ENCODE measurements at places on chromosomes 5 and 9.

GRCh38 chr9:136805207-136805740 lies 2.5 kb upstream of the RABL6 start:
- DNase-seq, result no peak

GRCh38 chr5:96236051-96236450 lies 197.0 kb downstream of the PCSK1 start:
- no peak for DNase-seq

- DNase-seq, result no peak
These were observed 134.9 kb downstream of the ATG10 start for GRCh38 chr5:82106756-82107155.

GRCh38 chr9:127846443-127847177 lies 7.8 kb downstream of the ENG start:
- no peak for DNase-seq

- no peak for DNase-seq
These were observed 398.3 kb downstream of the IRX1 start for GRCh38 chr5:3993856-3994473.

GRCh38 chr9:81069923-81070322 lies 619.4 kb downstream of the TLE1 start:
- no peak for DNase-seq

GRCh38 chr5:74281166-74281565 lies 359.4 kb downstream of the ENC1 start:
- no peak for DNase-seq

- no peak for DNase-seq
These were observed 108.1 kb upstream of the IL6ST start for GRCh38 chr5:56102889-56103288.

DNA sequence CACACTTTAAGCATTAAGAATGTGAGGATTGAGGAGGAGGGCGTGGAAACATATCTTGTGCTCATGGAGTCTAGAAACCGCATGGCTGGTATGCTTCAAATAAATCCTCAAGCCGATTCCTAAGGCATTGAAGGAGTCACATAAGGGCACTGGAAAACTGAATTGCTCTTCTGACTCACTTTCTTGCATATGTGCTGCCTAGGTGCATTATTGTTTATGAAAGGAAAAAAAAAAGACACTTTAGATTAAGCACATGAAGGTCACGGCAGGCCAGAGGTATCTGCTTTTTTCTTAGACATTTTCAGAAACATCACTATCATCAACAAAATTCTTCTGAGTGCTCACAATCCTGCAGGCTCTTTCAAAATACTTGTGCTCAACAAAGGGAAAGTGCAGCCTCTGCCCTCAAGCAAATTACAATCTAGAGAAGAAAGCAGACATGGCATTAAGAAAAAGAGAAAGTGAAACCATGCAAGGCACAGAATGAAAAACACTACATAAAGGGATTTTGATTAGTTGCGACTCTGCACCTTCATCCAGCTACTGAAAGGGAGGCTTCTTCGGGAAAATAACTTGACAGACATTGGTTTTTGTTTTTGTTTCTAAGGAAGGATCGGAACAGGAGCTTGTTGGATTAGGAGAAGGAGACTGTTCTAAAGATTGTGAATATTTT lies 2117.6 kb downstream of the MAT2B start:
- DNase-seq, result no peak

- DNase-seq, result no peak
These were observed 39.0 kb downstream of the RIGI start for GRCh38 chr9:32486839-32487562.

- peak; percentile 41 for DNase-seq
These were observed 1.9 kb upstream of the SPDL1 start for GRCh38 chr5:169581580-169582227.

GRCh38 chr5:158383486-158383885 lies 524.5 kb upstream of the CLINT1 start:
- no peak for DNase-seq

DNA sequence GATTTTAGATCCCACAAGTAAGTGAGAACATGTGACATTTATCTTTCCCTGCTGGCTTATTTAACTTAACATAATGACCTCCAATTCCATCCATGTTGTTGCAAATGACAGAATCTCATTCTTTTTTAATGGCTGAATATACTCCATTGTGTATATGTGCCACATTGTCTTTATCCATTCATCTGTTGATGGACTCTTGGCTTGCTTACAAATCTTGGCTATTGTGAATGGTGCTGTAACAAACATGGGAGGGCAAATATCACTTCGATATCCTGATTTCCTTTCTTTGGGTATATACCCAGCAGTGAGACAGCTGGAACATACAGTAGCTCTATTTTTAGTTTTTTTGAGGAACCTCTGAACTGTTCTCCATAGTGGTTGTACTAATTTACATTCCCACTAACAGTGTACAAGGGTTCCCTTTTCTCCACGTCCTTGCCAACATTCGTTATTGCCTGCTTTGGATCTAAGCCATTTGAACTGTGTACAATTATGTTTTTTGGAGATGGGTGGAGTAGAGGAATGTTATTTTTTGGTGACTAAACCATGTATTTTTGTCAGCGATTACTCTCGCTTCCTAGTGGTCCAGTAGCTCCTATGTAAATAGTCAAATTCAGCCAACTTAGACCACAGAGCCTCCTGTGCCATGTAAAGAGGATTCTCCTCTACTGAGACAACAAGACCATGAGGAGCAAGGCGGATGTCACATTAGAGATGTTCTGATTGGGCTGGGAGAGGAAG lies 60.6 kb downstream of the TNFSF15 start:
- no peak for DNase-seq

GRCh38 chr9:26210338-26210851 lies 532.2 kb upstream of the TUSC1 start:
- DNase-seq, result no peak

- no peak for DNase-seq
These were observed 982.5 kb downstream of the MAT2B start for GRCh38 chr5:164487939-164488338.

- no peak for DNase-seq
These were observed 12.4 kb downstream of the NFIL3 start for GRCh38 chr9:91411096-91411771.

DNA sequence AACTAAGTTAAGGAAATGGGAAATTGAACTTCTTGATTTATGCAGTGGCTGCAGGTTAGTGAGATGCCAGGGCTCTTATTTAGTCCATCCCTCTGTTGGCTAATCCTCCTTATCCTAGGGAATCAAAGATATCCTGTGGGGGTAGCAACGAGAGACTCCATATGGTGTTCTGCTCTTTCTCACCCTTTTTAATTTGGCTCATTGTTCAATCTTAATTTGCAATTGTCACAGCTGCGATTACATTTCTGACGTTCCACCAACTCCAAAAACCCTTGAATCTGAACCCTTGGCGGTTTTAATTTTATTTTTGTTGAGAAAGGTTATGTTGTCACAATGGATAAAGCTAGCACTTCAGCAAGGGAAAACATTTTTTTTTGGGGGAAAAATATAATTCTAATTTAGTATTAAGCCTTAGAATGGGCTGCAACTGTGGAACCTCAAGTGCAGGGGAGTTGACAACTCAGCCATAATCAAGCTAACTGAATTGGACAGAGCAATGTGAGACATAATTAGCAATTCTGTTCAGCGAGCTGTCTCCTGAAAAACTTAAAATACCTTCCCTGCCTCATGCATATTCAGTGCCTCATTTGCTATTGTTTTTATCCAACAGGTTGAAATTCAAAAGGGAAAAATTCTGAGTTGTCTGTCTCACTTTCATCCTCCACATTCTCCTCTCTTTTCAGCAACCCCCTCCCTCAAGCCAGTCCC lies 91.3 kb downstream of the MAT2B start:
- no peak for DNase-seq
